ENCODE measurements at places on chromosomes 3 and 15. TPM values are rescaled to one million over a fixed set of nuclear protein-coding genes. Genes with fewer than 3 reads are reported as not detected.

GRCh38 chr3:22453906-22454535 lies 703.0 kb upstream of the ZNF385D start:
- no peaks in the 10 kb centered on the region for H3K27me3 ChIP-seq
- DNase-seq = no peak

DNA sequence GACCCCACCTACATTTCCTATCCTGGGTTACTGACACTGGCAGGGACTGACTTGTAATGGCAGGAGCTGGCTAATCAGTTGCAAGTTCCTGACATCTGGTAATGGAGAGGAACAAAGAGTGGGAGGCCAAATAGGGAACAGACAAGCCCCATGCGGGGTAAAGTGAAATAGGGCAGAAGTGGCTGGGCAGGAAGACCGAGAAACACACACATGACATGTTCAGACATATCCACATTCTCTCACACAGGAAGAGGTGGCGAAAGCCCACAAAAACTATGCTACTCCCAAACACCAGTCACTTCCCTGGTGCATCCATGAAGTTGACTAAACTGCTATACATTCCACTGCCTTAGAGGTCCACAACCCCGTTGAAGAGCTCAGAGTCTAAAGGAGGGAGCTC lies 394.1 kb upstream of the TBL1XR1 start:
- H3K36me3 ChIP-seq = no peaks in the 10 kb centered on the region
- H3K4me1 ChIP-seq = peaks cover 6% of the 10 kb centered on the region
- H3K4me3 ChIP-seq = no peak overlapping the region
- H3K27ac ChIP-seq = no peak overlapping the region
- H3K27me3 ChIP-seq = no peaks in the 10 kb centered on the region
- no peak for DNase-seq

- peaks cover 2% of the 10 kb centered on the region for H3K36me3 ChIP-seq
- no peak overlapping the region for H3K4me3 ChIP-seq
- no peaks in the 10 kb centered on the region for H3K4me1 ChIP-seq
- no peaks in the 10 kb centered on the region for H3K27me3 ChIP-seq
- DNase-seq = no peak
- no peak overlapping the region for H3K27ac ChIP-seq
Measured at GRCh38 chr3:136427236-136427635, 177.1 kb downstream of the PCCB start.

GRCh38 chr15:68385240-68385561 lies 46.8 kb downstream of the ITGA11 start:
- H3K4me3 ChIP-seq = no peak overlapping the region
- no peak for DNase-seq
- H3K36me3 ChIP-seq = no peaks in the 10 kb centered on the region
- H3K27ac ChIP-seq = no peak overlapping the region

The SLC15A2 gene
- 14.4 TPM for total RNA-seq

DNA sequence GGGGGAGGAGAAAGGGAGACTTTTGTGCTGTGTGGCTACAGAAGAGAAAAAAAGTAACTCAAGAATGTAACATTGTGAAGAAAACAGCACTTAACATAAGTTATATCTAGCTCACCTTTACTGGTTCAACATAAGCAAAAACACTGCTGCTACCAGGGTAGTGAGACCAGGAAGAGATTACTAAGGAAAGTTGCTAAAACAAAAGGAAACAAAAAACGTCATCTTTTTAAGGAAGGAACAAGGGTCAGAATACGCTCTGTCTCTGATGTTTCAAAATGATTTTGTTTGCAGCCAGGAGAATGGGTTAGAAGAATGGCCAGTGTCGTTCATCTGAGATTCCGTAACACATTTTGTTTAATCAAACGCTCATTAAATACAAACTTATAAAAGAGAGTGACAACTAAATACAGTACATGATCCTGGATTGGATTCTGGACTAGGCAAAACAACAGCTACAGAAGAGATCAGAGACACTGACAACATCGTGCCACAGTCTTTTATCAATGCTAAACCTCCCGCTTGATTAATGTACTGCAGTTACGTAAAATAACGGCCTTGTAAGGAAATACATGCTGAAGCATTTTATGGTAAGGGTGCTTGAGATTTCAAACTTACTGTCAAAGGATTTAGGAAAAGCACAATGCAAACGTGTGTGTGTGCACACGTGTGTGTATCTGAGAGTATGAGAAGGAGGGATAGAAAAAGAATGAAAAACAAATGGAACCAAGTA lies 67.7 kb downstream of the FOXP1 start:
- no peak overlapping the region for H3K27ac ChIP-seq
- DNase-seq = no peak
- H3K36me3 ChIP-seq = no peaks in the 10 kb centered on the region
- H3K27me3 ChIP-seq = no peaks in the 10 kb centered on the region

DNA sequence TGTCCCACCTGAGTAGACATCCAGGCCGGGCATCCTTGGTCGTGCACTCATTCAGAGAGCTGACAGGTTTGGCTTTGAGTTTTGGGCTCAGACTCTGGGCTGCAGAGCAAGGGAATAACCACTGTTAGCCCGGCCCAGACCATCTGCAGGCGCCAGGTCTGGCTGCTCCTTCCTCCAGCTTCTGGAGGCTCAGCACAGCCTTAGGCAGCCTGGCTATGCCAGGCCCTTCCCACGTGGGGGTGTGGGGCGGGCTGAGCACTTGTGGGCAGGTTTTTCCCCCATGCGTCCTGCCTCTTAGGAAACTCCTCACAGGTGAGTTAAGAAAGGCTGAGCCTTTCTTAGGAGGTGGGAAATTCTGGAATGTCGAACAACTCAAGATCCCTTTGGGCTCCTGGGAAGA lies 11.2 kb downstream of the PLA2G4B start:
- no peaks in the 10 kb centered on the region for H3K4me1 ChIP-seq
- H3K36me3 ChIP-seq = peaks cover 26% of the 10 kb centered on the region
- DNase-seq = no peak
- no peak overlapping the region for H3K4me3 ChIP-seq
- H3K27ac ChIP-seq = no peak overlapping the region

- H3K4me3 ChIP-seq = no peak overlapping the region
- no peaks in the 10 kb centered on the region for H3K27me3 ChIP-seq
- H3K27ac ChIP-seq = no peak overlapping the region
Measured at GRCh38 chr3:175879417-175879816, 1020.3 kb downstream of the NAALADL2 start.

DNA sequence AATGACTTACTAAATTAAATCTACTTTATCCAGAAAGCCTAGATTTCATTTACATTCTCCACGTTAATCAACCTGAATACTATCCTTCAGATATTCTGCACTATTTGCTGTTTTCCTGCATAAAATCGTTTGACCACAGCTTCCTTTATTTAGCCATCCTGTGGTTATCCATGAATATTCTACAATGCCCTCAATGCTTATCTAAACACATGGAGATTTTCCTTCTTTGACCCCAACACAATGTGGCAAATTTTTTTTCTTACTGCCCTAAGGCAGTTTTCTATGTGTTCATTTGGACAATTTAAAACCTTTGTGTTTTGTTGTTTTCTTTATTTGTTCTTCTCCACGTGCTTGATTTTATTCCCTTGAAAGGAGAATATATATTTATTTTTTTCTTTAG lies 495.5 kb upstream of the ROBO1 start:
- DNase-seq = no peak
- no peaks in the 10 kb centered on the region for H3K27me3 ChIP-seq
- H3K36me3 ChIP-seq = no peaks in the 10 kb centered on the region
- no peaks in the 10 kb centered on the region for H3K4me1 ChIP-seq

DNA sequence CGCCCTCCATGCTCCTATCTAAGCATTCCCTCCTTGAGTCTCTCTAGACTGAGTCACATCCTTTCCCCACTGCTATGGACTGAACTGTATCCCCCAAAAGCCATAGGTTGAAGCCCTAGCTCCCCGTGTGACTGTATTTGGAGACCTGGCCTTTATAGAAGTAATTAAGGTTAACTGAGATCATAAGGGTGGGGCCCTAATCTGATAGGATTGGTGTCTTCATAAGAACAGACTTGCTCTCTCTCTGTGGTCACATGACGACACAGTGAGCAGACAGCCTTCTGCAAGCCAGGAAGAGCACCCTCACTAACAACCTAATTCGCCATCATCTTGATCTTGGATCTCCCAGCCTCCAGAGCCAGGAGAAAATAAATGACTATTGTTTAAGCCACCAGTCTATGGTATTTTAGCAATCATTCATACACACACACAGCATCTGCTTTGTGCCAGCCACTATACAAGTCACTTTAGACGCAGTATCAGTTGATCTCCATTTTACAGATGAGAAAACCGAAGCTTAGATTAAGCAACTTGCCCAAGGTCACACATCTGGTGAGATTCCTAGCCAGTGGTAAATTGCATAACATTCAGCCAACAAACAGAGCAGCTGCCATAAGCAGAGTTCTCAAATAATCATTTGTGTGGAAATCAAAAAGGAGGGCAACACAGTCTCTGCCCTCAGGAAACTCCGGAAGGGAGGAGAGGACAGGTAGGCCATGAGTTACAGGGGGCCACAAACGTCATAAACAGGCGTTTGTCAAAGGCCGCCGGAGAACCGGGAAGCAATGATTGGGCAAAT lies 66.3 kb upstream of the HES1 start:
- H3K36me3 ChIP-seq = no peaks in the 10 kb centered on the region
- H3K27ac ChIP-seq = no peak overlapping the region
- H3K4me1 ChIP-seq = peaks cover 27% of the 10 kb centered on the region
- no peaks in the 10 kb centered on the region for H3K27me3 ChIP-seq
- no peak for DNase-seq

GRCh38 chr15:36808411-36809160 lies 229.2 kb downstream of the CDIN1 start:
- H3K4me1 ChIP-seq = no peaks in the 10 kb centered on the region
- no peak overlapping the region for H3K27ac ChIP-seq
- no peak overlapping the region for H3K4me3 ChIP-seq
- no peaks in the 10 kb centered on the region for H3K27me3 ChIP-seq
- no peaks in the 10 kb centered on the region for H3K36me3 ChIP-seq

- no peak overlapping the region for H3K4me3 ChIP-seq
- peak; percentile 56 for DNase-seq
- no peak overlapping the region for H3K27ac ChIP-seq
- peaks cover 31% of the 10 kb centered on the region for H3K4me1 ChIP-seq
Measured at GRCh38 chr3:30353711-30354467, 252.5 kb upstream of the TGFBR2 start.

DNA sequence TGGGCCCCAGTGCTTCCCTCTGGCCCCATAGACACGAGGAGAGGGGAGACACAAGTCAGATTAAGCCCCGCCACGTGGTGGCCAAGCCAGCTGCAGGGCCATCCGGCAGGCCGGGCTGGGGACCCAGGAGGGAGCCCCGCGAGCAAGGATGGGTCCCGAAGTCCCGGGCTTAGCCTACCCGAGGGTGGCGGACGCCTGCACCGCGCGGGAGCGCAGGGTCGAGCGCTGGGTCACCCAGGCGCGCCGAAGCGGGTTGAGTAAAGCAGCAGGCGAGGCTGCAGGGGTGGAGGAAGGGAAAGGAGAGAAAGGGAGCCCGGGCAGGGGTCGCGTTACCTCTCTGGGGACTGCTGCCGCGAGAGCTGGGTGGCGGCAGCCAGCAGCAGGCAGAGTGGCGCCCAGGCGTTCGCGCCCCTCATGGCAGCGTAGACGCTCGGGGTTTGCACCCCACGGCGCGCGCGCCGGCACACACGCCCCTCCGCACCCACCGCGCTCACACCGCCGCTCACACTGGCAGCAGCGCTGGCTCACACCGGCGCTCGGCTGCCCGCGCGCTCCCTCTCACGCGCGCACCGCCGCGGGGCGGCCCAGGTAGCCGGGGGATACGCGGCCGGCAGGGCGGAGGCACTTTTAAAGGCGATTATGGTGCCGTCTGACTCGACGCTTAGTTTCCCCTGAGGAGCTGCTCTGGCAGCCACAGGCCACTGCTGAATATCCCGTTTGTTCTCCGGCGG lies at the start of gene PCOLCE2:
TSS of gene PCOLCE2 (minus strand) at position 603 of the 731 bp plus-strand sequence. CDS start at position 416, 187 bp downstream.
- DNase-seq = peak; percentile 20
- no peak within 1 kb of the TSS for H3K27ac ChIP-seq
- no peak within 1 kb of the TSS for H3K4me3 ChIP-seq
- peaks cover 12% of the 10 kb centered on the region for H3K4me1 ChIP-seq
- no peaks in the 10 kb centered on the region for H3K36me3 ChIP-seq

- H3K27ac ChIP-seq = no peak overlapping the region
- peaks cover 6% of the 10 kb centered on the region for H3K4me1 ChIP-seq
- H3K27me3 ChIP-seq = no peaks in the 10 kb centered on the region
- no peak overlapping the region for H3K4me3 ChIP-seq
Measured at GRCh38 chr3:16589867-16590624, 15.2 kb downstream of the DAZL start.
